ENCODE measurements at places on chromosomes 5 and 9. TPM values are rescaled to one million over a fixed set of nuclear protein-coding genes. Genes with fewer than 3 reads are reported as not detected.

DNA sequence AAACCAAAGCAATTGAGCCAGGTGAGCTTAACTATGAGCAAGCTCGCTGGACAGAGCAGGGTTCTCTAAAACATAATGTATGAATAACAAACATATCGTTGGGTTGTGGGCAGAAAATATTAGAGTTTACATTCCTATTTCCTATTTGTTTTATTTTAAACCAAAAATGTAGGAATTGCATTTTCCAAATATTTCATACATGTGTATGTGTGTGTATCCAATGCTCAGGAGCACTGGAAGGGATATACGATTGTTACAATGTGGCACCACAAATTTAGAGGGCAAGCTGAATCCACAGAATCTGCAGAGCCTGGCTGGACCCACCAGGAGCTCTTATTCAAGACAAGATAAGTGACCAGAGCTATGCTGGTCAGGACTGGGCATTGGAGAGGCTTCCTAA is 325.3 kb upstream of the HAPLN1 start:
- no peak for DNase-seq

GRM6 gene
- not detected for polyA plus RNA-seq

GCNT4 gene
- 2.6 TPM for polyA plus RNA-seq

- DNase-seq: no peak
These were observed 281.4 kb downstream of the ISL1 start for GRCh38 chr5:51664491-51665250.

GRCh38 chr9:28120184-28120583 is 546.9 kb upstream of the C9orf72 start:
- no peak for DNase-seq

MEF2C gene
- polyA plus RNA-seq: 5.3 TPM

SLC46A2 gene
- polyA plus RNA-seq: not detected

DNA sequence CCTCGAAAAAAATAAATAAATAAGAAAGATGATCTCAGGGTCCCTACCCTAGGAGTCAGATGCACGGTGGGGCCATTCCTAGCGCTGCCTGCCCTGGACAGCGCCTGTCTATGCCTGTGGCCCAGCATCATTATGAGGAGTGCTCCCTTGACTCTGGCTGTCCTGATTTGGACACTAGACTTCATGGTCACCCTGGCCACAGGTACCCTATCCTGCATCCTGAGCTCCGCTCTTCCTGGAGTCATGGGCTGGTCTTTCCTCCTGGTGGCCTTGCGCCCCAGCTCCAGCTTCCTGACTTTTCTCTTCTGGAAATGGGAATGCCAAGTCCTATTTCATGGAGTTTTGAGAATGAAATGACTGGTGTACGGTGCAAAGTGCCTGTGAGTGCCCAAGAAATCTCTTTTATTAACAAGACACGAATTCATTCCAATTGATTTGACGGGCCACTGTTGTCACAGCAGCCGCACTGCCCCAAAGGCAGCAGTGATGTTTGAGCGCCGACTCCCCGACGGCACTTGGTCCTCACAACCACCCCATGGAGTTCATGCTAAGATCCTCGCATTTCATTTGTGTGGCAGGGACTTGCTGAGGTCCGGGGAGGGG is 564 bp upstream of the AIF1L start:
- DNase-seq: no peak

DNAH5 gene
- 0.49 TPM for polyA plus RNA-seq

MYMK gene
- not detected for polyA plus RNA-seq

DNA sequence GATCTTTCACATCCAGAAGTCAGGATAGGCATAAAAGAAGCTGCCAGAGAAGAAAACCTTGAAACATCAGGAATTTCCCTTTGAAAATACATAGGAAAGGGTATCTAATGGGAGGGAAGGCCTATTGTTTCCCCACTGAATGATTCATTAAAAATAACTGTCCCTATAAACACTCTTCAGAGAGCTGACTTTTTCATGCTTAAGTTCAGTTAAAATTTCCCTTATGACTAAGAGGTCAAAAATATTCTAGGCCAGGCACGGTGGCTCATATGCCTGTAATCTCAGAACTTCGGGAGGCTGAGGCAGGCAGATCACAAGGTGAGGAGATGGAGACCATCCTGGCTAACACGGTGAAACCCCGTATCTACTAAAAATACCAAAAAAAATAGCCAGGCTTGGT is 499.5 kb downstream of the ENC1 start:
- DNase-seq: no peak

NRG2 gene
- 4.6 TPM for polyA plus RNA-seq

ZFP2 gene
- polyA plus RNA-seq: 3.1 TPM

DNA sequence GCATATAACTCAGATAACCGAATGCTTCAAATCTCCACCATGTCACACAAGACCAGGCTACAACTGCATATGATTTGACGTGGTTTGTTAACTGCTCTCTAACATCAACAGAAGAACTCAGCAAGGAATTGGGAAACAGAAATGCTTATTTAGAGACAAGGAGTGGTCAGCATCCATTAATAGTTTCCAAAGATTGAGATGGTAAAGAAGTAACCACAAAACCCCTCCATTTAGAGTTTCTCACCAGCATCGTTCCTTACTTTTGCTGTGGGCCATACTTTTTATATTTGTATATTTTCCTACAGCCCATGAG is 25.2 kb downstream of the DPYSL3 start:
- DNase-seq: no peak

GRCh38 chr5:115961381-115962238 is 665 bp upstream of the LVRN start:
- peak; percentile 32 for DNase-seq

DNA sequence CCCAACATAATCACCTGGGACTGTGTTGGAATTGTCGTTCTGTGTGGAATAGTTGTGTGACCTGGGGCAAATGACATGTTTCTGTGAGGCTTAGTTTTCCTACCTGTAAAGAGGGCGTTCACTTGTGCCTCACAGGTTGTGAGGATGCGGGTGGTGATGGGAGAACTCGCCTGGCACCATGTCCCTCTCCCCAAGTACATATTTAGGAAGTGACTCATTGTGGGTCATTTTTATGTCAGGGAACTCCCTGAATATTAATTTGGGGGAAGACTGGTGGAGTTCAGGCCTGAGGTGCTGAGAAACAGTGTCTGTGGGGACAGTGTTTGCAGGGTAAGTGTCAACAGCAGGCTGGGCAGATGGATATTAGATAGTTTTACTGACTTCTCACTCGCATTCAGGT is 144.7 kb downstream of the KDM4C start:
- no peak for DNase-seq

GRCh38 chr5:56800186-56800585 is 15.2 kb upstream of the MAP3K1 start:
- no peak for DNase-seq

- peak; percentile 88 for DNase-seq
These were observed 546 bp downstream of the DNAJB5 start for GRCh38 chr9:34989946-34990635.

IL9 gene
- polyA plus RNA-seq: not detected

- DNase-seq: no peak
These were observed 372.0 kb upstream of the KIF2A start for GRCh38 chr5:61933787-61934626.

LCN15 gene
- not detected for polyA plus RNA-seq

- peak; percentile 76 for DNase-seq
These were observed 963 bp upstream of the HTR1A start for GRCh38 chr5:63963080-63963735.

DNA sequence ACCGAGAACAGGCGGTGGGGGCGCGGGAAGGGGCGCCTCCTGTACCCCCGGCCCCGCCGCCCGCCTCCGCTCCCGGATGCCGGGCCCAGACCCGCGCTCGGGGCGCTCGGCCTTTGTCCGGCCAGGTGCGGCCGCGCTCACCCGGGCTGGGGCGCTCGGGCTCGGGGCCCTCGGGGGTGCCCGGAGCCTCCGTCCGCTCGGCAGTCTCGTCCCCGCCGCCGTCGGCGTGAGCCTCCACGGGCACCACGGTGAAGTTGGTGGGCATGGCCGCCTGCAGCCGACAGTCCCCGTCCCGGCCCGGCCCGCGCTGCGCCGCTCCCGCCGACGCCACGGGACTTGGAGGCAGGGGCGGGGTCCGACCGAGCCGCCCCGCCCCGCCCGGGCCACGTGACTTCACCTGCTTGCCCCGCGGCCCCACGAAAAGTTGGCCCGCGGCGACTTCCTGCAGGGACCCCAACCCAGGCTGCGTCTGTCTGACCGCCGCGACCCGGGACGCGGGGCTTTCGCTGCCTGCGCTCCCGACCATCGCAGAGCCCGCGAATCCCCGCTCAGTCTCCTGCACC is at the start of gene SLC12A7:
TSS of gene SLC12A7 (minus strand) at position 337 of the 563 bp plus-strand sequence. CDS start at position 265, 72 bp downstream.
- peak; percentile 65 for DNase-seq

DNA sequence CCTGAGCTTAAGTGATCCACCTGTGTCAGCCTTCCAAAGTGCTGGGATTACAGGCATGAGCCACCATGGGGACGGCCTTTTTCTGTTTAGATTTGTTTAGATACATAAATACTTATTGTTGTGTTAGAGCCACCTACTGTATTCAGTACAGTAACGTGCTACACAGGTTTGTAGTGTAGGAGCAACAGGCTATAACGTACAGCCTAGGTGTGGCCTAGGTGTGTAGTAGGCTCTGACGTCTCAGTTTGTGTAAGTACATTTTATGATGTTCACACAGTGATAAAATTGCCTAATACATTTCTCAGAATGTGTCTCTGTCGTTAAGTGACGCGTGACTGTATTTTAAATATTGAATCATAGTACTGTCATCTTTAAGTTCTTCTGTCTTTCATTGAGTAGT is 84.1 kb downstream of the MELK start:
- DNase-seq: no peak

EEIG1 gene
- 34.3 TPM for polyA plus RNA-seq

DNA sequence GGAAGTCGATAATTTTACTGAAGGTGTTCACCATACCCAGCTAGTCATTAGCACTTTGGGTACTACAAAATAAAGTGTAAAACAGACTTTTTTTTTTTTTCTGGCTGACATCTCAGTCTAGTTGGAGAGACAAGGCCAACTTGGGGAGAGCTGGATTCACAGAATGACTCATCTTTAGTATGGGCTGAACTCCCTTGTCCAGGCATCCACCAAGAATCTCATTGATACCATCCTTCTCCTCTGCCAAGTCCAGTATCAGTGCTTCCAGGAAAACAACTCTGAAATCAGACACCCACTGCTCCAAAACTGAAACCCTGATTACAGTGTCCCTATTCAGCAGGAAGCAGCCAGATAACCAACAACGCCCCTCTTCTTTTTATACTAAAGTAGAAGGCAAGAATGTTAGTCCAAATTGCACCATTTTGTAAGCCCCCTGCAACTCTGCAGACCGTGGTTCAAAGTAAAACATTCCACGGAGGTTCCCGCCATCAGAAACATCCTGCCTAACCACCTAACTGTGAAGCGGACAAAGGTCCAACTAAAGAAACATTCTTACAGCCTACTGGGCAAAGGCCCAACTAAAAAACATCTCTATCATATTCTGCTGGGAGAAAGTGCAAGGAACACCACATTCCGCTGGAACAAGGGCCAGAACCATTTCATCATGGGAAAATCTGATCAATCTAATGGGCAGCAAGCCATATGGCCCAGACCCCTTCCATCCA is 728.2 kb downstream of the BRINP1 start:
- peak; percentile 11 for DNase-seq

DNA sequence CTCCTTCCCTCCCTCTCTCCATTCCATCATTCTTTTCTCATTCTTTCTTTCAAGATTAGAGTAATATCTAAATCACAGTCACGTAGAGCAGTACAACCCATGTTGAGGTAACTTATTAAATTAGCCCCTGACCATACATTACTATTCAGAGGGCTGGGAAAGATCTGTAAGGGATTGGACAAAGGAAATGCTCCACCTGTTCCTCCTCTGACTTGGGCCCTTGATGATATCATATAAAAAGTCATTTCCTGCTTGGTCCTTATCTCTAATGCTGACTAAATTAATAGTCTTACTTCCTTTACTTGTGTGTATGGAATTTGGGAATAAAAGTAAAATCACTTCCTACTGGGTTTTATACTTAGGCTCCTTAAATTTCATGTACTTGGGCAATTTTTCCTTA is 40.8 kb downstream of the SNX18 start:
- peak; percentile 8 for DNase-seq

DNA sequence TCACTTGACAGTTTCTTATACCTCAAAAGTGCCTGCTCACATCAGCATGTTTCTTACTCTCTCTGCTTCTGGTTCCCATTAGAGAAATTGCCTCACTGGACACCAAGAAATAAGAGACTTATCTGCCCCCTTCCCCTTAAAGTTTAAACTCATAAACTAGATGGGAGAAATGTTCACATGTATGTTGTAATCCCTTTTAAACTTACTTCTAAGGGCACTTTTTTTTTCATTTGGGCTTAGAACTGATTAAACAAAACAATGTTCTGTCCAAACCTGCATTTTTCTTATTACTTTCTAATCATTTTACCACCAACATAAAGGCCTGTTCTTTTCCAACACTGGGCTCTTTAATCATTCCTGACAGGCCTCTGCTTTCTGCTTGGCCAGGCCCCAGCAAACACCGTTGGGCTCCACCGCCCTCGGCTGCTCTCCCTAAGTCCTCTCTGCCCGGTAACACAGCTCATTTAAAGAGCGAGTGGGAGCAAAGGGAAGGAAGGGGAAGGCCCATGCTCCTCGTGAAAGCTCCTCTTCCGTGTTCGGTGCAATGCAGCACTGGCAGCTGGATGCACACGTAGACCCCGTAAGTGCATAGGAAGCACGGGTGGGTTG is 53.4 kb downstream of the ROR2 start:
- peak; percentile 96 for DNase-seq

PCDHGB3 gene
- 0.15 TPM for polyA plus RNA-seq

DNA sequence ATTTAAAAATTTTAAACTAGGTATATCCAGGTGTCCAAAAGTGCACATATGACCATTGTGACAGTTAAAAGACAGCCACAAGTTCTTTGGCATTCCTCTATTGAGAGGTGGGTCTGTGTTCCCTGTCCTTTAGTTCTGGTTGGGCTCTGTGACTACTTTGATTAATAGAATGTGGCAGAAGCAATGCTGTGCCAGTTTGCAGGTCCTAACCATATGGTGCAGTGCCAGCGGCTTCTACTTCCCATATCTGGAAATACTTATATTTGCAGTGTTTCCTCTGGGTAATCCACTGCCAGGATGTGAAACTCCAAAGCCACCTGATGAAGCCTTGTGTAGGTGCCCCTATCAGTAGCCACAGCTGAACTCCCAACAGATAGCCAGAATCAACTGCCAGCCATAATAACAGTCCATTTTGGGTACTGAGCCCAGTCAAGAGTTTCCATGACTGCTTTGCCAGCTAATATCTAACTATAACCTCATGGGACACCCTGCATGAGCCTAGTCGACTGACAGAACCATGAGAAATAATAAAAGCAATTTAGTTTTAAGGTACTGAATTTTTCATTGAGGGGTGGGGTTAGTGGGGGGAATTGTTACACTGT is 361.0 kb upstream of the SEMA6A start:
- DNase-seq: no peak

NXNL2 gene
- 4.9 TPM for polyA plus RNA-seq

- no peak for DNase-seq
These were observed 16.2 kb upstream of the MAT2B start for GRCh38 chr5:163489055-163489744.

GRCh38 chr9:124202447-124202971 is 55.2 kb upstream of the NEK6 start:
- DNase-seq: no peak

DNA sequence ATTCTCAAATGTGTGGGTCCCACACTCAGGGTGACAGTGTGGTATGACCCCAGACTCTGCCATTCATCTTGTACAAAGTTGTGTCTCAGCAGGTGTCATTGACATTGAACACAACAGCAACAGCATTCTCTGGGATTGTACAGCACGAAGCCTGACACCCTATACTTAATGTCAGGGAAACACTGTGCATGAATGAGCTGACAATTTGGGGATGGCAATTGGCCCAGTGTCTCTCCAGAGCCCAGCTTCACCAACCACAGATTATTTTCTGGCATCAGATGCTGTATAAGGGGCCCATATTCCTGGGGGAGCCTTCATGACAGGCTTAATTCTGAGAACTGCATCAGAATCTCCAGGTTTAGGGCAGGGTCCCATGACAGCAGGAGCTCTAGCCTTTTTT is 143.2 kb downstream of the GCNT1 start:
- DNase-seq: no peak

All from kidney (tissue), 22 donors.